Activated T-helper 17 cell treated with anti-CD3 and anti-CD28 coated beads, Interleukin-2, amount 50 U/mL, for 72 hours (primary cell): ENCODE measurements at places on chromosomes 1 and 21.

DNA sequence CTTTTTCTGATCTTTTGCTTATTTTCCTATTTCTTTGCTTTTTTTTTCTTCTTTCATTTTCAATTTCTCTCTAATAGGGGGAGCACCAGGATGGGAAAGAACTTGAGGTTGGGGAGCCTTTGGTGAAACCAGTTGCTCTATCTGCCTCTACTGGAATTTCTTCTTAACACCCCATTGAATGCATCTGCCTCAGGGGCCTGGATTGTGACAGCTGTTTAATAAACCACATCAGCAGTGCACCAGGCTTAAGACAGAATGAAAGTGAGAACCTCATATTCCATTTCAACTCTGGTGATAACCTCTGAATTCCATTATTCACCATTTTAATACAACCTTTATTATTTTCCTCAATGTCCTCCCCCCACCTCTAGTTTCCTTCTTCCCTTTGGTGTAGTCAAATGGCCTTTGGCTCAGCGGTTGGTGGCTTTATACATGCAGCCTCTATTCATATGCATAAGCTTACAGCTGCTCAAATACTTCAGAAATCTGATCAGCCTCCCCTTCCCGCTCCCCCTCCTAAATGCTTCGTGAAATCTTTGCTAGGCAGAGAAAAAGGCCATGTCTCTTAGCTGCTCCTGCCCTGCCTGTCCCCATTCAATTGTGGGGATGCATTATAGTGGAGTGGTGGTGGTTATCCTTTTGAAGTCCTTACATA lies 537.3 kb upstream of the PLXNA2 start:
- ATAC-seq: no peak

GRCh38 chr1:207336559-207337467 lies 15.3 kb downstream of the CD55 start:
- peak; percentile 66 for ATAC-seq

GRCh38 chr1:195954848-195955247 lies 653.4 kb downstream of the KCNT2 start:
- ATAC-seq: no peak

DNA sequence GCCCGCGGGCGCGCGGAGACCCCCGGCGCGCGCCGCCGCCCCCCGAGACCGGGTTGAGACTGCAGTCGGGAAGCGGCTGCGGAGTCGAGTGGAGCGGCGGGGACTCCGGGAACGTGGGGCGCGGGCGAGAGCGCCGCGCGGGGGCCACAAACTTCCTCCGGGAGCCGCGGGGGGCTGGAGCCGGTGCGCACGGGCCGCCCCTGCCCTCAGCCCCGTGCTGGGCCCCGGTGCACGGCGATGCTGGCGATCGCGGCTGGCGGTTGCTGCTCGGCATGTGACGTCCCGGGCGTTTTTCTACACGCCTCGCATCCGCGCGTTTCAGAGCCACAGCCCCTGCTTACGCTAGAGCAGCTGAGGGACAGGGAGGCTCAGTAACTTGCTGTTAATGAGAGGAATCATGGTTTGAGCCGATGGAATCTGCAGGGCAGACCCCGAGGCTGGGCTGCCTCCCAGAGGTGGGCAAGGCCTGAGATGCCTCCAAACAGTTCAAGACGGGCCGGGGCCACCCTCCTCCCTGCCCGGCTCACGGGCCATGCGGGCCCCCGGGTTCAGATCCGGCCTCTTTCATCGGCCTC lies 520 bp downstream of the TMEM201 start:
- peak; percentile 25 for ATAC-seq

GRCh38 chr1:201268604-201269151 lies 14.6 kb upstream of the PKP1 start:
- ATAC-seq: no peak

DNA sequence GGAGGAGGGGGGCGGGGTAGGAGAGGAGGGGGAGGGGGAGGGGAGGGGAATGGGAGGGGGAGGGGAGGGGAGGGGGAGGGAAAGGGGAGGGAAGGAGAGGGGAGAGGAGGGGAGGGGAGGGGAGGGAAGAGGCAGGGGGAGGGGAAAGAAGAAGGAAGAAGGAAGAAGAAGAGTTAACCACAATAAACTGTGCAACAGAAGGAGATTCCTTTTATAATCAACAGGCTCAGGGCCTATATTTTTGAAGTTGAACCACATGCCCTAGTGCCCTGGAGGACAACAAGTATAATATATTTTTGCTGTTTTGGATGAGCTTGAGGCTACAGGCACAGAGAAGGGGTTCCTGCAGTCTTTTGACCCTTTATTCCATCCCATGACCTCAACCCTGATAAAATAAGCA lies 228.2 kb upstream of the IRF2BP2 start:
- no peak for ATAC-seq

DNA sequence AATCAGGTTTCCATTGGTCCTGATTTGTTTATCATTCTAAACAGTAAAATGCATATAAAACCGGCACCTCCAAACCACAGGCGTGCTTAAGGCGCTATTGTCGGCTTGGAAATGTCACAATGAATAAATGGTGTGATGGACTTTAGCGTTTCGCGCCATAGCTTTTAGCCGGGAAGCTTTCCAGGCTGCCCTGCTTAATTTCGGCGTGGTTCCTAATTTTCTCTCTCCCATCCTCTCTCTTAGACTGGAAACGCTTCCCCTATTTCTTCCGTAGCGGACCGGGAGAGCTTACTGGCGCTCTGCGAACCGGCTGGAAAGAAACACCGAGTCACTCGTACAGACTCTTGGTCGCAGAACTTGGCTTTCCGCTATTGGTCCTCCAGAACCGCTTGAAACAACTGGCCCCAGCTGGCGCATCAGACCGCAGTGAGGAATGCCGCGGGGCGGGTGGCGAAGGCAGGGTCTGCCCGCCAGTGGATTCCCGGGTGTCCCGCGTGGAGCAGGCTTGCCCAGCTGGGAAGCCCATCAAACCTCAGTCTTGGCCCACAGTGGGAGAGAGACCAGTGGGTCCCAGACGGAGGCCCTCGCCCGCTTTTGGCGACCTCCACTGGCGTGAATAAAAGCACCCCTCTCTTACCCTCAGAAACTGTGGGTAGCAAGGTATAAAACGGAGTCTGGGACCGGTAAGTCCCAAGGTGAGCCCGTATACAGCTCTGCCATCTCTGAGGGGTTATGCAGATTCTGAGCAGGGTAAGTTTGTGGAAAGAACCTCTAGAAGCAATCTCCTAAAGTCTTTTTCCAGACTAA lies 4.0 kb upstream of the LHX8 start:
- no peak for ATAC-seq

DNA sequence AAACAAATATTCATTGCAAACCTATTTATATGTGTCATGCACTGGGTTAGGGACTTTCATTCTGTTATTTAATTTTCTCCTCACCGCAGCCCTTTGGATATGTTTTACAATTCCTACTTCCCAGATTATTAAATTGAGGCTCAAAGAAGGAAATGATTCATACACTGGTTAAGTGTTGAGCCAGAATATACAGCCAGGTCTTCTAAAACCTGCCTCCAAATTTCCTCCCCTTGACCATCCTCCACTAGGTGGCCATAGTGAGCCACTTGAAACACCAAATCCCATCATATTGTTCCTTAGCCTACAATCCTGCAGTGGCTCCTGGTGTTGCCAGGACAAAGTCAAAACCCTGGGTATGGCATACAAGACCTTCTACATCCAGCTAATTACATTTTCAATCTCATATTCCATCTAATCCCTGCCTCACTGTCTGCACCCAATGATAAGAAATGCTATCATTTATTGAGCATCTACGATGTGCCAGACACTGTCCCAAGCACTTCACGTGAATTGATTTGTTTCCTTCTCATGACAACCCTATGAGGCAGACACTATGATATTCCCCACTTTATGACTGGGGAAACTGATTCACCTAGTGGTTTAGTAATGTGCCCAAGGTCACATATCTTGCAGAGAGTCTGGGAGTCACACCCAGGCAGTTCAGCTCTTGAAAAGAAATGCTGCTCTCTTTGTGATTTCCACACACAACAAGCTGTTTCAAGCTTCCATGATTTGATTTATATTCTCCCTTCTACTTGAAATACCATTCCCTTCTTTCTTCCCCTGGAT lies 23.6 kb upstream of the KIRREL1 start:
- peak; percentile 44 for ATAC-seq

DNA sequence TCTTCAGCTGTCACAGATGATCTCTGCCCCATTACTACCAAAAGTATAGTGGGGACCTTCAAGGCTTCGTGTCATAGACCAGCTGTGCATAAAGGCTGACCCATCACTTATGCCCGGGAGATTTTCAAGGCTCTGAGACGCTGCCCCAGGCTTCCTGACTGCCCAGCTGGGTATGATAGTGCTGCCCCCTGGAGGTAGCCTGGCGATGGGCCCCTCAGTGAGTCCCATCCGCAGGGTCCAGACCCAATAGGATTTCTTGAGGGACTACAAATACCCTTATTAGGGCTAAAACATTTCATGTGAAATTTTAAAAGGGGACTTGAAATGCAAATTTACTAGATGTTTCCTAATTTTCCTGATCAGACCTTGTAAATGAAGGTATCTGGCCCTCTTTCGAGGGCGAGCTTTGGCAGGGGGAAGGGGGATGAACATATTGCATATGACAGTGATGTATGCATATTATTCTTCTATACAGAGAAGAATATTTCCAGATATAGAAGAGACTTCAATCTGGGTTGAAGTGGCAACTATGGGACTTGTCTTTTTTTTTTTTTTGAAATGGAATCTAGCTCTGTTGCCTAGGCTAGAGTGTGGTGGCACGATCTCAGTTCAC lies 11.7 kb upstream of the FCMR start:
- ATAC-seq: peak; percentile 53

- ATAC-seq: no peak
Measured at GRCh38 chr1:185229981-185230380, 73.0 kb downstream of the SWT1 start.

GRCh38 chr1:234934611-234935033 lies 194.0 kb downstream of the TOMM20 start:
- peak; percentile 33 for ATAC-seq

DNA sequence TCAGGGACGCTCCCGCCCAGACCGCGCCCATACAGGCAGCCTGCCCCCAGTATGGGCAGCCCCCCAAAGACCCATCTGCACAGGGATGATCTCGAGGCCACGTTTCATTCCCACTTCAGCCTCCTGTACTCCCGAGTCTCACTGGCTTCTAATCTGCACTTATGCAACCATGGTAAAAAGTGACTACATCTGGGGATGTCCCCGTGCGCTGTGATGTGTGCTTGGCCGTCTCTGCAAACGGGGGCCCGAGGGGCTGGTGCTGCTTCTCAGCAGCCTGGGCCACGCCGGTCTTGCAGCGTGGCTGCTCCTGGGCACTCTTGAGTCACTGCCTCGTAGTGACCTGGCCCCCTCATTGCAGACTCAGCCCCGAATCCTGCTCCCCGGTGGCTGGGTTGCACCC lies 17.4 kb upstream of the PLCH2 start:
- no peak for ATAC-seq

DNA sequence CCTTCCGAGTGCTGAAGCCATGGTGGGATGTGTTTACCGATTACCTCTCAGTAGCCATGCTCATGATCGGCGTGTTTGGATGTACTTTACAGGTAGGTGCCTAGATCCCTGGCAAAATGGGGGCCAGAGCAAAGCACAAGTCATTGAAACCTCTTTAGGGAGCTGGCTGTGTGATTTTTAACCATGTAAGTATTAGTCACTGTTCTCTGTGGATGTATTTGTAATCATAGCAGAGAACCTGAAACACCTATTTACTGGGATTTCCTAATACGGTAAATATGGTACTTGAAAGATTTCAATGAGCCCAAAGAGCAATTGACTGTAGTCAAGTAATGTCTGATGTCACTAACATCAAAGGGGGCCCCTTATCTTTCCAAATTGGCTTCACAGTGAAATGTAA lies 53.6 kb downstream of the LRRC8C start:
- peak; percentile 75 for ATAC-seq

DNA sequence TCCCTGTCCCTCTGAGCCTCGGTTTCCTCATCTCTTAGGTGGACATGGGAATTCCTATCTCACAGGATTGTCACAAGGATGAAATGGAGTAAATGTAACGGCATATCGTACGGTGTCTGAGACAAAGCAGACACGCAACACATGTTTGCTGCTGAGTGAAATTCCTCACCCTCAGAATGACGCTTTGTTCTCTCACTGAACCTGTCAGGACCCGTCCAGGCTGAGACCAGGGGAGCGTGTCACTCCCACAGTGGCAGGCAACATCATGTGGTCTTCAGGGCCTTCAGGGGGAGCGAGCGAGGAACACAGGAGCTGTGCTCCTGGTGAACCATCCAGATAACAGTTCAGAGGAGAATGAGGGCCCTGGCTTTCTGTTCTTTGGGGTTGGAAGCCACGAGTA lies 74.2 kb downstream of the TOMM20 start:
- ATAC-seq: no peak

- ATAC-seq: no peak
Measured at GRCh38 chr21:44443291-44443890, 11.9 kb upstream of the LRRC3 start.

DNA sequence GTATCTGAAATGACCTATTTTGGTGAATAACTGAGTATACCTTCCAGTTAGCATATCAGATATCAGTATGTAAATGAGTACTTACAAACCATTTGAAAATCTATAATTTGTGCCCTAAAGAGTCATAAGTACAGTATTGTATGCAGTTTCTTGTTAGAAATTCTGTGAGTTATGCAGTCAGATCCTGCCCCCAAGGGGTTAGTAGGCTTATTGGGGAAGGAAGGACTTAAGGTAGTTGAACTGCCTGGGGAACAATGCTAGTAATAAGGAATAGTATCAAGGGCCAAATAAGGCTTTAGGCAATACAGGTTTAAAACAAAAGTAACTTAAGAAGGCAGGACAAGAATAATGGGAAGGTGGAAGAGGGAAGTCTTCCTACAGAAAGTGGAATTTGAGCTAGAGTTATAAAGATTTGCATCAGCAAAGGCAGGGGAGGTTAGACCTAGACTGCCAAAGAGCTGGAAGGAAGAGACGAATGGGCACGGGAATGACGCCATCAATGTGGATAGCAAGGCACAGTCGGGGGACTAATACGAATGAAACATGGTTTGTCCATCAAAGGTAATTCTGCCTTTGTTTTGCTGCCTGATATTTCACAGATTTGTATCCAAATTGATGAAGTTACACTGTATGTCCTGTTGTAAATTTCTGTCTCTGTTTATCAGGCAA lies 182.9 kb upstream of the DPYD start:
- no peak for ATAC-seq

DNA sequence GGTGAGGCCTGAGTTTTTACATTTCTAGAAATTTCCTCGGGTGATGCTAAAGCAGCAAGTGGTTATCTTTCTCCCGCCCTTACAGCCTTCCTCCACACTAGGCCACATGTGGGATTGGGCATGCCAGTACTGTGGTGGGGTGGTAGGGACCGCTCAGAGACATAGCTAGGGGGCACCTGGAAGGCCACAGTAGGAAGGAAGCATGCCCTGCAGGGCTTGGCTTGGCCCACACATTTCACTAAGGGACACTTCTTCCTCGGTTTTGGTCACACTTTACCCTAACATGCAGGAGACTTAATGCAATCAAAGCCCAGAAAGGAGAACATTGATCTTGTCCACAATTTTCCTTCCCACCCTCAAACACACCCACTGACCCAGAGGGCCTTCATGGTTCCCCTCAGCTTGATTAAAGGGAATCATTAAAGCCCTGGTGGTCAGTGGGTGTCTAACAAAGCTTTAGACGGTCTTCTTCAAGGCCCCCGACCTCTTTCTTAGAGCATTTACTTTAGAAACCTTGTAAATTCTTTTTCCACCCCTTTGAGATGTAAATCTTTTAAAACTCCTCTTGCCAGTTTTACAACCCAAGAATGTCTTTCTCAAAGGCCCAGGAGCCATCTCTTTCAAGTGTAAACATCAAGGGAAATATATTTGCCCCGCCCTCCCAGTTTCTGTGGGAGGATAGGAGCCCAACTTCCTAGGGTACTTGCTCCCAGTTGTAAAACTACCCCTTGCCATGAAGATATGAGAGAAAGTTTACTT lies 246.4 kb upstream of the PTBP2 start:
- ATAC-seq: no peak
